ENCODE measurements at places on chromosomes 3 and 15.
A peak's percentile ranks its signal among the peaks of the same experiment; 100 is the strongest.

- no peak for DNase-seq
Observed at GRCh38 chr3:135083179-135083578, 288.1 kb downstream of the EPHB1 start.

GRCh38 chr15:79956354-79956939, 14.5 kb downstream of the BCL2A1 start:
- DNase-seq = no peak

DNA sequence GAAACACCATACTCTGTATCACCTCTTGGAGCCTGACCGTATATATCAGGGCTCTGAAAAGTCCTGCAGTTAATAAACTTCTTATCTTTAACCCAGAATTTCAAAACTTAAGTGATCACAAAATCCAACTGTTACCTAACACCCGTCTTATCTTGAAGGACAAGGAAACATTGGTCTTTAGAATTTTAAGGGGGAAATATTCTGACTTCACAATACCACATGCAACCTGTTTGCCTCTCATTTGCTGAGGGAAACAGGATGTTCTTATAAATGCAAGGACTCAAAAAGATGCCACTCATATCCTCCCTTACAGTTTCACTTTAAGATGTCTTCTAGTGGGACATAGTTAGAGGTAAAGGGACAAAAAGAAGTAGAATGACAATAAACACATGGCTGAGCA, 67.9 kb downstream of the CRTC3 start:
- DNase-seq = peak; percentile 56

GRCh38 chr3:114550165-114550564, 256.3 kb downstream of the TIGIT start:
- DNase-seq = no peak

GRCh38 chr15:63554337-63554927, 42.8 kb upstream of the FBXL22 start:
- no peak for DNase-seq

GRCh38 chr15:97053635-97054034, 723.1 kb downstream of the NR2F2 start:
- DNase-seq = no peak

DNA sequence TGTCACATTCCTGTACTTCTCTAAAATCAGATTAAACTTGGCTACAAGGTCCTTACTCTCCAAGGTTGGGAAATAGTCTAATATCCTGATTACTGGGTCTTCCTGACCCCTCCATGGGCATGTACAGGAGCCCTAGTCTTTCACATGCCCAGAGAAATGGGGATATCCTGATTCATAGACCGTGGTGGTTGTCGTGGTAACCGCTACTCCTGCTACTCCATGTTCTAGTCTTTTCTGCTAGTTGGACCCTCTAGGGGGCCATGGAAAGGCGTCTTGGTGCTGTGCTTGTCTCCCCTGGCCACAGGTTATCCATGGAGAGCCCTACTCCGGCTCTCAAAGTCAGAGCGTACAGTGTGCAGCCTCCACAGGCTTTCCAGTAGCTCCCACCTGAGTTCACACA, 13.1 kb upstream of the ZBTB38 start:
- no peak for DNase-seq

DNA sequence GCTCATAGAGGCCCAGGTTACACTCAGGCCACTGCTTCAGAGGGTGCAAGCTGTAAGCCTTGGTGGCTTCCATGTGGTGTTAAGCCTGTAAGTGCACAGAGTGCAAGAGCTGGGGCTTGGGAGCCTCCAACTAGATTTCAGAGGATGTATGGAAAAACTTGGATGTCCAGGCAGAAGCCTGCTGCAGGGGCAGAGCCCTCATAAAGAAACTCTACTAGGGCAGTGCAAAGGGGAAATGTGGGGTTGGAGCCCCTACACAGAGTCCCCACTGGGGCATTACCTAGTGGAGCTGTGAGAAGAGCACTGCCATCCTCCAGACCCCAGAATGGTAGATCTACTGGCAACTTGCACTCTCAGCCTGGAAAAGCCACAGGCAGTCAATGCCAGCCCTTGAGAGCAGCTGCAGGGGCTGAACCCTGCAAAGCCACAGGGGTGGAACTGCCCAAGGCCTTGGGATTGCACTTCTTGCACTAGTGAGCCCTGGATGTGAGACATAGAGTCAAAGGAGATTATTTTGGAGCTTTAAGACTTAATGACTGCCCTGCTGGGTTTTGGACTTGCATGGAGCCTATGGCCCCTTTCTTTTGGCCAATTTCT, 14.0 kb downstream of the MITF start:
- DNase-seq = no peak

DNA sequence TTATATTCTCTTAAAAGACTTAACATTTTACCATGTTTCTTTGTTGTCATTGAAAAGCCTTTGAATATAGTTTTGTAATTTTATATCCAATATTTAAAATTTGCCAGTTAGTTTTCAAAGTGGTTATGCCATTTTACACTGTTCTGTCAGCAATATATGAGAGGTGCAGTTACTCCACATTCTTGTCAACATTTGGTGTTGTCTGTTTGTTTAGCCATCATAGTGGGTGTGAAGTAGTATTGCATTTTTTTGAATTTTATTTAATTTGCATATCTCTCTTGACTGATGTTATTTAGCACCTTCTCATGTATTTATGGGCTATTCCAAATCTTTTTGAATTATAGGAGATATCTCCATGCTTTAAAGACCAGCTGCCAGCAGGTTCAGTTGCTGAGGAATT, 40.4 kb downstream of the LRRC28 start:
- no peak for DNase-seq

DNA sequence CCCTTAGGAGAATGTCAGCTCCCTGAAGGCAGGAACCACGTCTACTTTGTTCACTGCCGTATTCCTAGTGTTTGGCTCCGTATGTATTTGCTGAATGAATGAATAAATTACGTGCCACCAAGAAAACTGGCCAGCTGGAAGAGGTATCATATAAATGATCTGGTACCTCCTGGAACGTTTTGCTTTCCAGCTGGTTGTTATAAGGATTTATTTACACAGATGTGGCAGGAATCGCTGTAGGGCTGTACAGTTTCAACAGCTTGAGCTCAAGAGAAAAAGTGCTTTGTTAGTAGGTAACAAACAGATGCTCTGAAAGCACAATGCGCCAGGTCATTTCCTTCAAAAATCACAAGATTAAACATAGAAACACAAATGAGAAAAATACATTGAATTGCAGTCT, 108.8 kb upstream of the ATP2B2 start:
- DNase-seq = no peak

DNA sequence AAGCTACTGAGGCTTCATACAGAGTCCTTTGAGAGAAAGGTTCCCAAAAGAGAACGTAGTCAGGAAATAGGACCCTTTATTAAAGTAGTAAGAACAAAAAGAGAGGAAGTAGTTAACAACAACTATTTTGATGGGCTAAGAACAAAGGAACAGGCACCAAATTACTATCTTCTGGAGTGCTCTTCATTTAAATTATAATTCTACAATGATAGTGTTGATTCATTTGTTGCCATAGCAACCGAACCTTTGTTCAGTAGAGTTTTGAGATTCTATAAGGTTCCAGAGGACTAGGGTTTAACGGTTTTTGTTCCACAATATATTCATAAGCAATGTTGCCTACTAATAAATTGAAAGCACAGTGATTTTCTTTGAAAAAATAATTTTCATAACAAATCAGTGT, 78.8 kb downstream of the CMSS1 start:
- DNase-seq = no peak

GRCh38 chr3:37935756-37936666, 54.6 kb upstream of the VILL start:
- DNase-seq = no peak

- DNase-seq = peak; percentile 2
Observed at GRCh38 chr3:168047190-168047795, 48.4 kb downstream of the GOLIM4 start.

- DNase-seq = no peak
Observed at GRCh38 chr3:56896357-56896756, 94.6 kb upstream of the ARHGEF3 start.

DNA sequence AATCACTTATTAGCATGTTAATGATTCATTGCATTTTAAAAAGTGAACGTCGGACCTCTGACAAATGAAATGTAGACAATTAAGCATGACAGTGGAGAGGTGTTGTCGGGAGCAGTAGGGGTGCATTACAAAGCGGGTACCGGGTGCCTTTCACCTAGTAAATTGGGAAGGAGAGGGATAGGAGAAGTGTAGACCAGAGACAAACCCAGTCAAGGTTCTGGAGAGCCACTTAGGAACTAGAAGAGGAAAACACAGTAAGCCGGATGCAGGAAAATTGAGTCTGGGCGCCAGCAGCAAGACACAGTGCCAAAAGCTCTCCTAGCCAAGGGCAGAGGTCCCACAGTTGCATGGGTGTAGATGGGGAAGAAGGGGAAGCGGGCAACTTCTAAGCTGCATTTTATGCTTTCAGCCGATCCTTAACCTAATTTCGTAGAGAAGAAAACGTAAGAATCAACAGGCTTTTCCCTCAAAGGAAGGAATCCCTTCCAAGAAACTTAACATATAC, 3.1 kb upstream of the CERS3 start:
- no peak for DNase-seq

GRCh38 chr15:35014241-35014640, 26.2 kb upstream of the ZNF770 start:
- no peak for DNase-seq

GRCh38 chr3:179321668-179322285, 1.1 kb upstream of the ZNF639 start:
- DNase-seq = peak; percentile 6

DNA sequence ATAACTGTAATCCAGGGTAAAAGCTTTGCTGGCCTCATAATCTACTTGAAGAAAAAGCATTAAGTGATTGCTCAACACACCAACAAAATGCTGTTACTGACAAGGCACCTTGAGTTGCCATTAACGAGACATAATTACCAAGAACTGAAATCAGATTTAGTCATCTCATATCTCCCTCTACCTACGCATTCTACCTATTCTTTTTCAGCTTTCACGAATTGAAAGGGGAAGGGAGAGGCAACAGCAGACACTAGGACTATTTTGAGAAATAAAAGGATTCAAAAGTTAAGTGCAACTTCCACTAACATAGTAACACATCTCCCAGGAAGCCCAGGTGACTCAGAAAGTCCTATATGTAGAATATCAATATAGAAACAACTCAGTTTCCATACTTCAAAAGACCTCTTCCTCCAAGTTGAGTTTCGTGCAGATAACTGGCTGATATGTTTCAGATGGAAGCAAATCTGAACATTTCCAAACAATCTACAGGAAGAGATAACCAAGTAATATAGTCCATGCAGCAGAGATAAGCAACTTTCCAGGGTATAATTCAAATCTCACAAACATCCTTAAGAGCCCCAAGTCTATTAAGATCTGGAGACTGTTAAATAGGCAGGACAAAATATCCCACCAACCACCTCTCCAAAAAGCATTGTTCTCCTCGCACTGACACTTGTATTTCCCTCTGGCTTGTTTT, 1.9 kb downstream of the OSBPL10 start:
- no peak for DNase-seq

GRCh38 chr3:50267280-50267913, 1.6 kb upstream of the SEMA3B start:
- no peak for DNase-seq

DNA sequence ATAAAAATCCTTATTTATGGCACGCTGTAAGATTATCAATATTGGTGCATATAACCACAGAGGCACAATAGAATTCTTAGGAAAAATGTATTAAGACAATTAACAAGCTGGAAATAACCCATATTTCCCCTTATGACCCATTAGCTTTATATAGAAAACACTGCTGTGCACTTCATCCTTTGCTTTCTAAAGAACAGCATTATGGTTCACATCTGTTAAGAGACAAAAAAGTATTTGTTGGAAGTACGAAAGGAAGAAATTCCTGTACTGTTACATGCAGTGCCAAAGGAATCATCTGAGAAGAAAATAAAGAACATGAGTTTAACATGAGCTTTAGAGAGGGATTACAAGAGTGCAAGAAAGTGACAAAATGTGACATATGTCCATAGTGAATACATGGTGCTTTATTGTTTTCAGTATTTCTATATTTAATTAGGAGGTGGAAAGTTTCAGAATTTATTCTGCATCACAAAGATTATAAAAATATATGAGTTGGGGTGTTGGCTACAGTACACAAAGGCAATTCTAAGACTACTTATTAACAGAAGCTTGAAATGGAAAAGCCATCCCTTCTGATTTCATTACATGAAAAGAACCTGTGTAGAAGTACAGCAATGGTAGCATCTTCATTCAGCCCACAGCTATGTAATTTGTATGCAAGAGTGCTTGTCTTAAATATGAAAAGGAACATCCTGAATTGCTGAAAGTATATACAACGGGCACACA, 6.8 kb downstream of the UBE3A start:
- DNase-seq = no peak

DNA sequence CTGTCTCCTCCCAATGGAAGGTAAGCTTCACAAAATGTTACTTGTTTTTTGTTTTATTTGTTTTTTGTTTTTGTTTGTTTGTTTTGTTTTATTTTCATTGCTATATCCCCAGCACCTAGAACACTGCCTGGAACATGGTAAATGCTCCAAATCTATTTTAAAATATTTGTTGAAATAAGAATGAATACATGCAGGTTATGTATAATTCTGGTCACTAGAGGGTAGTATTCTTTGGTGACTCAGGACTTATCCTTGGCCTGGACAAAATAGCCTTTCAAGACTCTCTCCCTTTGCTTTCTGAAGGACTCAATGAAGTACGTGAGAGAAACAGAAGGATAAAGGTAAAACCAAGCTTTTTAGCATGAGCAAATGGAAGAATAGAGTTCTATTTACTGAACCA, 46.9 kb upstream of the PPP2R3A start:
- no peak for DNase-seq

DNA sequence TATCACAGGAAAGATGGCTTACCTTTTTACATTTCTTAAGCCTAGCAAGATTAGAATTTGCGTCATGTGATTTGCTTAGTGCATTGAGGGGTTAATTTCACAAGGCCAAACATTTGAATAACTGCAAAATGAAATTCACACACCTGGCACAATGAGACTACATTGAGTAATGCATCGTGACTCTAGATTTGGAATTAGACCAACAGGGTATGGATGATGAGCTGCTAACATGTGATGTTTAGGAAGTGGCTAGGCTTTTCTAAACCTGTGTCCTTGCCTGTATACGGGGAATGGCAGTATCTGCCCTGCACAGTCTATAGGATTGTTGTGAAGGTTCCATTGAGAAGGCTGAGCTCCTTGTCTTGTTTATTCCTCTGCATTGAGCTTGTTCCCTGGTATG, 160.1 kb downstream of the MFSD1 start:
- no peak for DNase-seq

- DNase-seq = no peak
Observed at GRCh38 chr15:92068121-92068520, 214.6 kb downstream of the SLCO3A1 start.

DNA sequence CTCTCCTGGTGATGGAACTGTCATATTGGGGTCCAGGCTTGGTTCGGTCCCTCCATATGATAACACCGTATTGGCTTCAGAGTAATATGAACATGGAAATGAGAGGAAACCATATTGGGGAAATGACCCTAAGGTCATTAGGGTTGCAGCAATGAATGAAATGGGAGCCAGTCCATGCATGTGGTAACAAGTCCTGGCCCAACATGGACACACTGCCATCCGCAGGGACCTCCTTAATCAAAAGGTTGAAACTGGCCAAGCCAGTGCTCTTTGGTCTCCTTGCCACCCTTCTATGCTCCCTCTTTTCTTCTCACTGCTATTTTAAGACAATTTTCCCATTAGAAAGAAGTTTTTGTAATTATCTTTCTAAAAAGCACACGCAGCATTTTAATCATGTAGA, 8.3 kb downstream of the SHC4 start:
- DNase-seq = no peak
